ENCODE measurements at places on chromosomes 4 and X.

DNA sequence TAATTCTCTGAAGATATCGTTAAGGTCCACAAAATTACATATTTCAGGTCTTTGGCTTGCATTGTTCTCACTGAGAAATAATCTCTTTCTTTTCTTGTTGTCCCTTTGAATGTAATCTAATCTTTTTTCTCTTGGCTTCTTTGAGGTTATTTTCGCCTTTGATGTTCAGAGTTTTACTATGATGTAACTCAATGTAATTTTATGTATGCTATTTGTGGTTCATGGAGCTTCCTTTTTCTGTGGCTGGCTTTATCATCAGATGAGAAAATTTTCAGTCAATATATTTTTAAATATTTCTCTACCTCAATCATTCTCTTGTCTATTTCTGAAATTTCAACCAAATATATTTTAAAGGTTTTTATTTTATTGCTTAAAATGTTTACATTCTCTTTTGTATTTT, 672.2 kb downstream of the TRAM1L1 start:
- DNase-seq, result no peak

DNA sequence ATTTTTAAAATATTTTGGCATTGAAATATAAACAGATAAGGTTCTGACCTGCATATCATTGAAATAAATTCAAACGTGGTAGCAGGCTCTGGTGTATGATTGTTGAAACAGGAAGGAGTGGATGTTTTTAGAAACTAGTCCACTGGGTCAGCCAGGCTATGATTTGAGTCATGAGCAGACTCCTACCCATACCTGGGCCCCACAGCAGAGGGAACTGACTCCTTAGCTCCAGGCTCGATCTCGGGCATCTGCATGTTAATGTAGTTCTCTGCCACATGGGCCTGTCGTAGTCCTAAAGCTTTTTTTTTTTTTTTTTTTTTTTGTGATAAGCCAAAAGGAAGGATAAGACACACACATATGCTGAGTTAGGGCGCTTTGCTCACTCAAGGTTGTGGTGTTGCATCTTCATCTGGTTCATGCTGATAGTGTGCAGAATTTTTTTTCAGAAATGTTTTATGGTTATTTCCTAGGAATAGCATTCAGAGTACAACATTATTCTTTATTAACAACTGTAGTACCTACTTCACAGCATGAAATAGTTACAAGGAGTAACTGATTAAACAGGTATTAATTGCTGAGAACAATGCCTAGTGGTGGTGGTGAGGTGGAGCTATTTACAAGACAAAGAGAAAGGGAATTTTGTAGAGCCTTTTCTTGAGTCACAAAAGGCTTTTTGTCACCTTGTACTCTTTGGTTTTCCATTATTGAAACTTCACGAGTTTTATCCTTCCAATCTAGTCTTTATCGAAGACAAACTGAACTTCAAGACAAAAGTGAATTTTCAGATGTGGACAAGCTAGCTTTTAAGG, 27.3 kb downstream of the OFD1 start:
- DNase-seq, result no peak

DNA sequence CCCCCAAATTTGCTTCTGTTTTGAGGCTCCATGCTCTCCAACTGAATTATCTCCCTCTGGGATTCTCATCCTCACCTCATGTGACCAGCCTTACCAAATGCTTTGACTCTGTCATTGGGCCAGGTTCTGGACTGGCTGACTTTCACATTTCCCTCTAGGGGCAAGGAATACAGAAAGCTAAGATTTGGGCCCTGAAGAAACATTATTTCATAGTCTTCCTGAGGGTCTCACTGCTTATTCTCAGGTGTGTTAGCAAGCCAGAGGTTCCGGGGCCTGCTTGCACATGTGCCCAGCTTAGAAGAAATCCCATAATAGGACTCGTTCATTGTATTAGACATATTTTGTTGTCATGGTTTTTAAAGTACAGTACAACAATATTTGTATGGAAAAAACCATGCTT, 62.6 kb upstream of the TEX13D start:
- DNase-seq, result no peak

- DNase-seq, result no peak
Measured at GRCh38 chr4:157888281-157888680, 284.5 kb downstream of the GASK1B start.

DNA sequence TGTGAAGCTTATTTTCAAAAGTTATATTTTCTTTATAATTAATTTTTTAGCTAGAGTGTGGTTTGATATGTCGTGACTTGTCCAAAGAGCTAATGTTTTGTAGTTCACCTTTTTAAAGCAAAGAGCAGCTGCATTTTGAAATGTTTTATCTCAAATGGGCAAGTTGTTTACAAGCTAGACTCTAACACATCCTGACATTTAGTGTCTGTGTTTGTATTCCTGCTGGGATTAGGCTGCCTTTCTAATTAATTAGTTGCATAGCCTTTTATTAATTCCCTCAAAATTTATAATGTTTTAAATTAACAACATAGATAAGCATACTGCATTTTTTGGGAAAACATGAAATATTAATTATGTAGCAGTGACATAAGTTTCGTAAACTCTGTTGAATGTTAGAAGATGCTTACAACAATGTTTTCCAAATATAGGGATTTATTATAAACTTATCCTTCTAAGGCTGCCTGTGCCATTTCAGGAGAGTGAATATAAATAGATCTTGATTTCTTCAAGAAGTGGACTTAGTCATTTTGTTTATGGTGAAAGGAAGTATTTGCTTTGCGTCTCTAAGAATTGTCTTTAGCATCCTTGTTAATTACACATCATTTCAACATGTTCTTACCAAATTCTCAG, 37.7 kb upstream of the NUDT6 start:
- DNase-seq, result no peak

DNA sequence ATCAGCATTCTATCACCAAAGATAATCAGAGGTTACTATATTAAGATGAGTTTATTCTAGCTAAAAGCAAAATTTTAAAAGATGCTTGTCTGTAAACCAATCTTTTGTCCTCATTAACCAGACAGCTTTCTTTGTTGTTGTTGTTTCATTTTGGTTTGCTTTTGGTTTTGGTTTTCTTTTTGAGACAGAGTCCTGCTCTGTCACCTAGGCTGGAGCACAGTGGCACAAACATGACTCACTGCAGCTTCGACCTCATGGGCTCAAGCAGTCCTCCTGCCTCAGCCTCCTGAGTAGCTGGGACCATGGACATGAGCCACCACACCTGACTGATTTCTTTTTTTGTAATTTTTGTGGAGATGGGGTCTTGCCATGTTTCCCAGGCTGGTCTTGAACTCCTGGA, 102.9 kb downstream of the COX18 start:
- DNase-seq, result no peak

DNA sequence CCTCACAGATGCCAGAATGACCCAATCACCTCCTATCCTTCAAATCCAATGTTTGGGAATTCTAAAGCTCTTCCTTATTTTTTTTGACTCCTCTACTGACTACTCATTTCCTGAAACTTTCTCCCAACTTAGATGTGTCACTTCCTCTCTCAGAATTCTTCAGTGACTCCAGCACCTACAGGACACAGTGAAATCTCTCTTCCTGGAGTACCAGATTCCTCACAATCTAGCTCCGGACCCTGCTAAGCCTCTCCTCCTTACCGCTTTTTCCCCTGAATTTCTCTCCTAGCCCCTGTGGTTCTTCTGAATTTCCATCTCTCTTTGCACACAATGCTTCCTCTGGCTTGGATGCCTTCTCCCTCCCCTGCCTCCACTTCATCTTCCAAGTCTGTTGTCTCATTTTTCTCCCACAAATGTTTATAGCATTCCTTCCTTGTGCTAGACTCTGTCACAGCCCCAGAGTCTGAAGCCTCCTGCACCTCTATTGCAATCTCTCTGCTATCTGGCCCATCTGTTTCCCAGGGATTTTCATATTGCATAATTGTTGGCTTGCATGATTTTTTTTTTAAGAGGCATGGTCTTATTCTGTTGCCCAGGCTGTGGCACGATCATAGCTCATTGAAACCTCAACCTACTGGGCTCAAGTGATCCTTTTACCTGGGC, 80.1 kb downstream of the ANAPC4 start:
- no peak for DNase-seq

GRCh38 chr4:101621120-101621519, 169.4 kb upstream of the BANK1 start:
- no peak for DNase-seq

DNA sequence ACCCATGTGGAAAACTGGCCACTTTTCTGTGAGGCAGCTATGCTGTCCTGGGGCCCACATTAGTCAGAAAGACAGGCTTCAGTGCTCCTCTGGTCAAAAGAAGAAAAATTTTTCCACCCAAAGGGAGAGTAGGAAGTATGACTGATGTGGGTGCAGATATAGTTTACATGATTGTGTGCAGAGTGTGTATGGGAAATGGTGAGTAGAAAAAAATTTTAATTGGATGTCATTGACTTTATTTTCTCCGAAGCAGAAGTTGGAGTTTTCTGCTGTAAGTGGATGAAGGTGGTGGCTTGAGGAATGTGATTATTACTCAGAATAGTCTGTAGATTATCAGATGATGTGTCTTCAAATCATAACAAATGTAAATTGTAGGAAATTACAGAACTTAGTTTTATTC, 241.5 kb upstream of the IGFBP7 start:
- DNase-seq, result no peak

GRCh38 chr4:123398066-123398852, 1.7 kb downstream of the SPRY1 start:
- DNase-seq, result peak; percentile 91

- no peak for DNase-seq
Measured at GRCh38 chr4:67712000-67712625, 11.2 kb upstream of the UBA6 start.

- no peak for DNase-seq
Measured at GRCh38 chr4:141081921-141082395, 51.3 kb downstream of the RNF150 start.

All from aorta (tissue), 5 donors.